Amygdala (tissue), 56 donors: ENCODE measurements at places on chromosomes 12 and 14.

DNA sequence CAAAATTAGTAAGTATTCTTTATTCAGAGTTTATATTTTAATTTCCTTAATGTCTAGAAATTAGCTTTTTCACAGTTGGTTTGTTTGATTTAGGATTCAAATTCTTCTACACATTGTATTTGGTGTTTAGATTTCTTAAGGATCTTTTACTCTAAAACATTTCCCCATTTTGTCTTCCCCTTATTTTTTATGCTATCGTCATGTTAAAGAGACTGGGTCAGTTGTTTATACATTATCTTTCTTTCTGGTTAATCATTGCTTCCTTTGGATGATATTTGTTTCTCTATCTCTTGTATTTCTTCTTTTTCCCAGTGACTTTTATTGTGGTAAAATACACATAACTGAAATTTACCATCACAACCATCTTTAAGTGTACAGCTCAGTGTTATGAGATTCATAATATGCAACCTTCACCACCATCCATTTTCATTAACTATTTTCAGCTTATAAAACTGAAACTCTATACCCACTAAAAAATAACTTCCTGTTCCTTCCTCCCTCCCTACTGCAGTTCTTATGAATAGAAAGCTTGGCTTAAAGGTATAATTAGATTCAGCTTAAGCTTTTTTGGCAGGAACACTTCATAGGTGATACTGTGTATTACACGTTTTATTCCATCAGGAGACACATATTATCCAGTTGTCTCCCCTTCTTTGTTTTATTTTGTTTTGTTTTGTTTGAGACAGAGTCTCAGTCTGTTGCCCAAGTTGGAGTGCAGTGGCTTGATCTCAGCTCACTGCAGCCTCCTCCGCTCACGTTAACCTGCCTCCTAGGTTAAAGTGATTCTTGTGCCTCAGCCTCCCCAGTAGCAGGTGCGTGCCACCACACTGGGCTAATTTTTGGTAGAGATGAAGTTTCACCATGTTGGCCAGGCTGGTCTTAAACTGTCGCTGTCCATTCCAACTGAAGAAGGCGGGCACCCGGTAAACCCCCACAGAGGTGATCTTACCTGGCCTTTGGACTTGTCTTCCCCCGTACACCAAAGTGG, 45.0 kb downstream of the NOPCHAP1 start:
- DNase-seq, result no peak

DNA sequence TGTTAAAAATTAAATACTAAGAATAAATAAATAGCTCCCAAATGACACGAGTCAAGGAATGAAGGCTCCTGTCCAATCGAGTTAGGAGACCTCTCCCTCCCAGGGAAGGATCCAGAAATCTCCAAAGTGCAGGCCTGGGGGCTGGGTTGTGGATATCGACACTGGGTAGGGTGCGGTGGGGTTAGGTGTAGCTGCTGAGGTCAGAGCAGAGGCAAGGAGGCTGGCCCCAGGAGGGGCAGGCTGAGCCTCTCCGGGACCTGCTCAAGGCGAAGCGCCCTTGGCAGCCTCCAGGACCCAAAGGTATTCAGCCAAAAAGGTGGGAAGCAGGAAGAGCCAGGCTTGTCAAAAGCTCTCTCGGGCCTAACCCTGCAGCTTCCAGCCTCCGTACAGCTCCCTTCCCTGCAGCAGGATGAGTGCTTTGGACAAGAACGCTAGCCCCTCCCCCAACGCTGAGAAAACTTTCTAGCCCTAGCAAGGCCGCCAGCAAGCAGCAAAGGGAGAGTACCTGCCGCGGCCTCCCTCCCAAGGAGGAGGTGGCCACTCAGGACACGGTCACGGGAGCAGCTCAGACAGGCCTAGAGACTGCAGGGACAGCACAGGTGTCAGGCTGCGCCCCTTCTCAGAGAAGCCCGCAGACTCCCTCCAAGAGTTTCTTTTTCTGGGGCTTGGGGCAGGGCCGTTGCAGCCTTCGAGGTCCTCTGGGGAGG, 3.7 kb upstream of the PNMA1 start:
- DNase-seq, result no peak

DNA sequence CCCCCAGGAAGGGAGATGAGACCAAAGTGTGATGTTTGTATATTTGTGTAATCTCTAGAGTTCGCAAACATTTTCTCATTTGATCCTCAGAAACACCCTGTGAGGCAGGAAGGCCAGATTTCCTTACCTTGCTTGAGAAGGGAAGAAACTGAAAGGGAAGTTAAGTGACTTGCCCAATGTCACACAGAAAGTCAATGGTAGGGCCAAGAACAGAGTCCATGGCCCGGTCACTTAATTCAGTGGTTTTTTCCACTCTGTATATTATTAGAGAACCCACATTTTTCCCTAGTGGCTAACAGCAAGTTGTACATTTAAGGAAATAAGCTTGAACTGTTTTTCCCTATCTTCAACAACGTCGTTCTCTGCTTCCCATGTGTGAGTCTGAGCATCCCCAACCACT, 25.6 kb upstream of the CHPT1 start:
- DNase-seq, result no peak

- DNase-seq, result no peak
Observed at GRCh38 chr12:93725531-93725930, 48.4 kb downstream of the CRADD start.

GRCh38 chr14:21455592-21455911, 371 bp downstream of the CHD8 start:
- no peak for DNase-seq

DNA sequence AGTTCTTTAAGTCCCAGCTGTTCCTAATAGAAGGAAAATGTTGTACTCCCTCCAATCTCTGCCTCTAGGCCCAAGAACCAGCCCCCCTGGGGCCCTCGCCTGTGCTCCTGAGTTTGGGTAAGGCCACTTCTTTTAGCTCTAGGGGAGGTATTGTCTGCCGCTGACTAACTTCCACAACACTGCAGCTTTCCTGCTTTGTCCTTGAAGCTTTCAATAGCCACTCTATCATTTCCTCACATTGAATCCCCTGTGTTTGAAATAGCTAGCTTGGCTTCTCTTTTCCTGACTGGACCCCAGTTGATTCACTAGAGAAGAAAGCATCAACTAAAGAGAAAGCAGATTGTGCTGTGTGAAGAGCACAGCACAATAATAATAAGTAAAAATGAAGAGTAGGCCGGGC, 28.8 kb downstream of the KRT80 start:
- no peak for DNase-seq

DNA sequence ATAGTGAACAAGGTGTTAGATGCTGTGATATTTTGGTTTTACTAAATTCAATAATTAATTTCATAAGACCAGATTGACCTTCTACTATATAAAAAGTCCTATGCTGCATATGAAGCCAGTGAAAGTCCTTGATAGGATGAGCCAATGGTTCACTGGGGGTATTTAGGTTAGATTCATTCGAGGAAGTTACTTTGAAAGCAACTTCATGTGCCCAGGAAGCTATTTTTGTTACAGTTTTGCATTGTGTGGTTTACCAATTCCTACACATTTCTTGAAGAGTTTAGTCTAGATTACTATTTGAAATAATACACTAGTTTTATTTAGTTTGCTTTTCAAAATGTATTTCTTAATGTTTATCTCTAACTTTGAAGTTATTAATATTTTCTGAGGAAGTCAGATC, 58.5 kb upstream of the RMST start:
- no peak for DNase-seq

GRCh38 chr14:39339003-39339402, 93.2 kb downstream of the FBXO33 start:
- DNase-seq, result no peak
